ENCODE measurements at places on chromosomes 13 and 19. TPM values are rescaled to one million over a fixed set of nuclear protein-coding genes. Genes with fewer than 3 reads are reported as not detected.

GRCh38 chr19:11882606-11883005 lies 5.0 kb upstream of the ZNF69 start:
- no peak for DNase-seq

TTC9B gene
- total RNA-seq: not detected

DNA sequence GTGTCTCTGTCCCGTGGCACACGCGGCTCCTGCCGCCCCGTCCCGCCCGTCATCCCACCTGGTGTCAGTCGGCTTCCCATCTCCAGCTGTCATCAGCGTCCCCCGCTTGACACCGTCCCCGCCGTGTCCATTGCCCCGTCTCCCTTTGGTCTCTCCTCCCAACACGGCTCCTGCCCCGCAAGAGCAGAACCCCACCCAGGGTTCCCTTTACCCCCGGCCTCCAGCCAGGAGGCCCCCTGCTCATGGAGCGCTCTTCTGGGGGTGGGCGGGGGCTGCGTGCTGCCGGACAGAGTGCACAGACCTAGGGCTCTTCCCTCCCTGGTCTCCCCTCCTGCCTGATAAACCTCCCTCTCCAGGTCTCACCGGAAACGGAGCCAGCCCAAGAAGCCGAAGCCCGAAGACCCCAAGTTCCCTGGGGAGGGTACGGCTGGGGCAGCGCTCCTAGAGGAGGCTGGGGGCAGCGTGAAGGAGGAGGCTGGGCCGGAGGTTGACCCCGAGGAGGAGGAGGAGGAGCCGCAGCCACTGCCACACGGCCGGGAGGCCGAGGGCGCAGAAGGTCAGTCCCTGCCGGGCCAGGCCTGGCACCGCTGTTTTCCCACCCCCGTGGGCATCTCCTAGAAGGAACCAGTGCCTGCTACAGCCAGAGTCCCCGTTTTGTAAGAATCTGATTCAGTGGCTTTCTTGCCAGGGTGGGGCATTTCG lies 150.5 kb downstream of the KDM4B start:
- DNase-seq: no peak

- no peak for DNase-seq
Observed at GRCh38 chr19:50972795-50973376, 3.5 kb upstream of the KLK6 start.

DNA sequence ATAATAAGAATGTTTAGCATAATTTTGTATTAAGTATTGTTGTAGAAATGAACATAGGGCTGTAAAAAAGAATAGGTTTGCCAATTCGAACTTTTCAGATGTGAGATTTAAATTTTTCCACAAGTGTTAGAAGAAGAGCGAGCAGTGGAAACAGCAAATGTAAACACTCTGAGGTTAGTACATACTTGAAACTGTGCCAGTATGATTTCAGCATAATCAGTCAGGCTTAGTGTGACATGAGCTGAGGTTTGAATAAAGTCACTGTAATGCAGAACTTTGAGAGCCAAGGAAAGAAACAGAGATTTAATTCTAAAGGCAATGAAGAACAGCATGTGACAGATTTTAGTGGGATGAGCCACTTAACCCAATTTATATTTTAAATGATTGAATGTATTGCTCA lies 2166.4 kb downstream of the PCDH9 start:
- DNase-seq: no peak

PSG5 gene
- 1.9 TPM for total RNA-seq

GRCh38 chr13:95624020-95624419 lies 20.5 kb downstream of the DZIP1 start:
- DNase-seq: no peak

DNA sequence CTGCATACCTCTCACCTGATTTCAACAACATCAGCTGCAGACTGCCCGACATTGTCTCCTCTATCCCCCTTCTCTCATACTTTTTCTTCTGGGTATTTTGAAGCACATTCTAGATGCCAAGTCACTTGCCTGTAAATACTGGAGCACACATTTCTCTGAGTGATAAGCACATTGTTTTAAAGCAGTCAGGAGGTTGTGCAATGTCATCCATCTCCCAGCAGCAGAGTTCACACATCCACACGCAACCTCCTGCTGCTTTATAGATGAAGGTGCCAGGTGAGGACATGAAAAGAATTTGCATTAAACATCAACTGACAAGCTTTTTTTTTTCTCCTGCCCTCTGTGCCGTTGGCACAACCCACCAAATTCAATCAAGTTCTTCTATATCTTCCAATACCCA lies 5.5 kb downstream of the UPK1A start:
- no peak for DNase-seq

GRCh38 chr19:42683917-42684513 lies 56.3 kb downstream of the PSG3 start:
- DNase-seq: no peak

GRCh38 chr19:45163751-45164460 lies 3.1 kb upstream of the NKPD1 start:
- no peak for DNase-seq

- DNase-seq: no peak
Observed at GRCh38 chr19:17332677-17333581, 1.7 kb downstream of the ANO8 start.

DNA sequence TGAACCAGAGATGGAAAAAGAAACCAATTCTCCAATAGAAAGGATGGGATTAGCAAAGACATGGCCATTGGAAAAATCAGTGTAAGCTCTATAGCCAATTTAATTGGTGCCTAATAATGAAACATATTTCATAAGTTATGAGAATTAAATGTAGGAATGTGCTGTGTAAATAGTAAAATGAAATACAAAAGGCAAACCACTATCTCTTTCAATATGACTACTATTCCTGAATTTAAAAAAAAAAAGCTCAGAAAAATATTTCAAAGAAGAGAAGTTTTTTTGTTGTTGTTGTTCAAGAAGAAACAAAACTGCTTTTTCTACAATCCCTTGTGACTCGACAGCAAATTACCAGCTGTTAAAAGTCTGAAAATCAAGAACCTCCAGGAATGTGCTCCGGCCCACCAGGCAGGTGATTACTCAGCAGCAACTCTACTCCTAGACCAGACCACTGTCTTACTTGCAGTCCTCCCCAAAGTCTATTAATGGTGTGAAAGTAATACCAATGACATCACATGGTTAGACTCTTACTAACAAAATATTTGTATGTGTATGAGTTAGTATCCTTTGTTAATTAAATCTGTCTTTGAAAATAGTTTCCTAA lies 362.4 kb downstream of the KCTD12 start:
- DNase-seq: no peak

GRCh38 chr13:47038188-47038587 lies 141.3 kb upstream of the HTR2A start:
- DNase-seq: no peak

DNA sequence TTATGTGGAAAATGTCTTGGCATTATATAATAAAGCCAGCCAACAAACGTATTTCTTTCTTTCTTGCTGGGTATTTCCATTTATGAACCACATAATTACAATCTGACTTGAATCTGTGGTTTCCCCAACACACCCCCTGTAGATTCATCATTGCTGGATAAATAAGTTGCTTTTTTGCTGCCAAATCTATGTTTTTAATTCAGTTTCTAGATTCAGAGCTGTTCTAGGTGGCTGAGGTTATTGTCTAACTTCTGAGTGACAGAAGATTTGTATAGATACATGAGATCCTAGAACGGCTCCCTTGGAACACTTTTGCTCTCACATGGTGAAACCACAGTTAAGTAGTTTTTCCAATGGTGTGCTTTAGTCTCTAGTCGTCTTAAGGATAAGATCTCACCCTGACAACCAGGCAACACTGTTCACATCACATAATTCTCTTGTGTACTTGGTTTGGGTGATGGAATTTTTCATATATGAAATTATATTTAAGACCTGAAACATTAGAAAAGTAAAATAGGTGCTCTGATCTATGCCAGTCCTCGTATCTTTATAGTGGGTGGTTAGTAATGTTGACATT lies 239.1 kb downstream of the KLF12 start:
- DNase-seq: no peak

- DNase-seq: no peak
Observed at GRCh38 chr13:98619556-98619955, 42.6 kb upstream of the STK24 start.

DNA sequence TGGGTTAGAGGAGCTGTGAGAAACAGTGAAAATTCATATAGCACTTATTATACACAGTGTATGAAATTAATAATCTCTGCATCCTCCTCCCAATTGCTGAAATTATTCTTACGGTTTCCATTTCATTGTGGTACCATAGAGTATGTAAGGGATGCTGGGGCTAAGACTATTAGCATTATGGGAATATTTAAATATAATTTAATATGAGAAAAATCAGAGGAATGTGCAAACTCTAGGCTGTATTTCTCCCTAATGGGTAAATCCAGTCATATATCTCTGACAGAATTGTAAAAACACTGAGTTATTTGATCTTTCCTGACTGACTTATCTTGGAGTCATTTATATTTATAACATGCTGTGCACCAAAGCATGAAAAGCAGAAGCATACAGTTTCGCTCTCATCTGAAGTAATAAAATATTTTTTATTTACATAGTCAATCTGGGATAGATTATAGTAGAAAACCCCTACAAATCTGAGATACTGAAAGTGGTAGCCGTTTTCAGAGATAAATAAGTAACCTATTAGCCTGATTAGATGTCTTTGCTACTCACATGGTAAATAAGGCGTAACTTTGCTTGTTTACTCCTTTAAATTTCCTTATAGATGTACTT lies 34.9 kb downstream of the LRCH1 start:
- no peak for DNase-seq

DNA sequence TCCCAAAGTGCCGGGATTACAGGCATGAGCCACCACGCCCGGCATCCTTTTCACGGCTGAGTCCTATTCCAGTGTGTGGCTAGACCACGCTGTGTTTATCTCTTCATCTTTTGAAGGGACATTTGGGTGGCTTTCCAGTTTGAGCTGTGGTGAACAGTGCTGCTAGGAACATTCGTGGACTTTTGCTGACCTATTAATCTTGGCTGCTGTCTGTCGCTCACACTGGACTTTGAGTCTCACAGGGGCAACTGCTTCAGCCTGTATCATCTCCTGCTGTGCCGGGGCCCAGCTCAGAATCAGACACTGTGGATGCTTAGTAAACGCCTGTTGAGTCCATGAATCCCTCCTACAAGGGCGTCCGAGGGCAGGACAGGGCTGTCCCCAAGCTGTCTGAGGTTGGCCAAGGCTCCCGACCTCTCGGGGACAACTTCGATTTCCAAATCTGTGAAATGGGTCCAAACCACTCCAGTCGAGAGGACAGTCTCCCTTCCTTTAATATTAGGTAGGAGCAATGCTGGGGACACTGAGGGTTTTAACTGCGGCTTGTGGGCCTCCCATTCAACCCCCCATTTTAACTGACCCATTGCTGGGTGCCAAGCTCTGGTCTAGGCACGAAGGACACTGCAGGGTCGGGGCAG lies 48.4 kb downstream of the SMIM24 start:
- DNase-seq: no peak

GRCh38 chr19:30431591-30431990 lies 59.4 kb downstream of the ZNF536 start:
- no peak for DNase-seq

ZNF547 gene
- total RNA-seq: 0.42 TPM

DNA sequence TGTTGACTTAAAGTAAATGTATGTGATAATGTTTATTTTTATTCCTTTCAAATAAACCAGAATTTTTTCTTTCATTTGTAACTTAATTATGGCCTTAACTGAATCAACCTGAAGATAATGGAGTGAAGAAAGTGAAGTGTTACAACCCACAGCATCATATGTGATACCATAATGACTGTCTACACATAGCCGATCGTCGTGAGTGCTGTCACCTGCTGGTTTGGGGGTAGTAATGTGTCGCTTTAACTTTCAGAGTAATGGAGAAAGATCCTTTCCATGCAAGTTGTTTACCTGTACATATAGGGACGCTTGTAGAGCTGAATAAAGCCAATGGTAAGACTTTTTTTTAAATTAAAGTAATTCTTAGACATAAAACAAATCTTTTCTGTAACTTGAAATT lies 9.9 kb downstream of the CDC16 start:
- no peak for DNase-seq

DNA sequence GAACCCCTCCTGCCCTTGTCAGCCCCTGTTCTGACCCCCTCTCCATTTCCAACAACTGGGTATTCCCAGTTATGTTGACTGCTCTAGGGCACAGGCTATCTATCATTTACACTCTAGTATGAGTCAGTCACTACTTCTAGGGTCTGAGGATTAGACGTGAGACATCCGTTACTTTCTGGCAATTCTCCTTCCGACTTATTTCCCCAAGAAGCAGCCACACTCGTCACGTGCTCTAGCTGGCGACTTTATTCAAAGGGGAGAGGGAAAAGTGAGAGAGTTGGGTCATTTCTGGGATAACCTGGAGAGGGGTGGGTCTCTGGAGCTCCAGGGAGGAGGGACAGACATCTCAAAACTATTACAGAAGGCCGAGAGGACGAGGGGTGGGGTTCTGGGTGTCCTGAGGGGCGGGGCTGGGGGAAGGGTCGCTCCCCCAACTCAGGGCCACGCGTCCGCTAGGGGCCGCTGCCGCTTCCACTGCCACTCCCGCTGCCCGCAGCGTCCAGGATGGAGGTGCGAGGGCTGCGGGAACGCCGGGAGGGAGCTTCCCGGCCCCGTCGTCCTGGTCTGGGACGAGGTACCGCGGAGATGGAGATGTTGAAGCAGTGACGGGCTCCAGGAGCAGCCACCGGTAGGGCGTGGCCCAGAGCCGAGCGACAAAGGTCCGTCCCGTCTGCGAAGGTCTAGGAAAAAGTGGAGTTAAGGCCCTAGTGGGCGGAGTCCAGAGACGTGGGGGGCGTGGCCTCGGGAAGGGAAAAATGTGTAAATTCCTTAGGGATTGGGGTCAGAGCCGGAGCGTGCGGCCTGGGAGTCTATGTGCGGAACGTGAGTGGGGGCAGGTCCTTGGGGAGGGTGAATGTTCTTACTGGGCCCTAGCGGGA lies 8.9 kb downstream of the RTBDN start:
- DNase-seq: no peak

BSPH1 gene
- not detected for total RNA-seq

ZNF536 gene
- total RNA-seq: 1.0 TPM

NLRP11 gene
- 0.10 TPM for total RNA-seq

Data from lower leg skin (tissue), 4 donors.